ENCODE measurements at places on chromosomes 2 and 18. TPM values are rescaled to one million over a fixed set of nuclear protein-coding genes. Genes with fewer than 3 reads are reported as not detected.

DNA sequence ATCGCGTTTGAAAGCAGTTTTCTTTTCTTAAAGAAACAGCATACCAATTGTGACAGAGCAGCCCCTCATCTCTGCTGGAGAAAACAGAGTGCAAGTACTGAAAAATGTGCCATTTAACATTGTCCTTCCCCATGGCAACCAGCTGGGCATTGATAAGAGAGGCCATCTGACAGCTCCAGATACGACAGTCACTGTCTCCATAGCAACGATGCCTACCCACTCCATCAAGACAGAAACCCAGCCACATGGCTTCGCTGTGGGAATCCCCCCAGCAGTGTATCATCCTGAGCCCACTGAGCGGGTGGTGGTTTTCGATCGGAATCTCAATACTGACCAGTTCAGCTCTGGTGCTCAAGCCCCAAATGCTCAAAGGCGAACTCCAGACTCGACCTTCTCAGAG, 9.5 kb downstream of the GRHL1 start:
- DNase-seq: no peak

DNA sequence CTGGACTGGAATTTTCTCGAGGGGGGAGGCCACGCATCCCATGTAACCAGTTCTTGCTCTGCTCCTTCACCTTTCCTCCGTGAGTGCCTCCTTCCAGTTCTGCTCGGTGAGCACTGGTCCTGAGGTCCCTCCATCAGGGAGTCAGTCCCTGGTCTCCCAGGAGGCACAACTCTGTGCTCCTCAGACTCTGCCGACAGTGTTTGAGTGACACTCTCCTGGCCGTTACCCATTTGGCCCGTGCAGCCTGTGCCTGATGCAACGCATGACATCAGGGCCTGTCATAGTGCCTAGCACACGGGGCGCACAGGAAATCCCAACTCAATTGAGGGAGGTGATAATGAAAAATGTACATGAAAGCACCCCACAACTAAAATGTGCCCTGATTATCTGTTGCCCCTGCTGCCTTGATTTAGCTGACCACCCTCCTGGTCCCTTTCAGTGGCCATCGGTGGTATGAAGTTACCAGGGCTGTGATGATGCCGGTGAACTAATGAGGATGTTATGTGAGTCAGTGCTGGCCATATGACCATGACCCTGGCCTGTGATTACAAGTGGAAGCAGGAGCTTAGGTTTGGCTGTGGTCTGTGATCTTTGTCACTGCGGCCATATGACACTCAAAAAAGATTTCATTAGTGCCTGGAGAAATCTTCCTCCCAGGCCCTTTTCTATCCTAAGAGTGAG, 144.6 kb downstream of the TDRD15 start:
- no peak for DNase-seq

DNA sequence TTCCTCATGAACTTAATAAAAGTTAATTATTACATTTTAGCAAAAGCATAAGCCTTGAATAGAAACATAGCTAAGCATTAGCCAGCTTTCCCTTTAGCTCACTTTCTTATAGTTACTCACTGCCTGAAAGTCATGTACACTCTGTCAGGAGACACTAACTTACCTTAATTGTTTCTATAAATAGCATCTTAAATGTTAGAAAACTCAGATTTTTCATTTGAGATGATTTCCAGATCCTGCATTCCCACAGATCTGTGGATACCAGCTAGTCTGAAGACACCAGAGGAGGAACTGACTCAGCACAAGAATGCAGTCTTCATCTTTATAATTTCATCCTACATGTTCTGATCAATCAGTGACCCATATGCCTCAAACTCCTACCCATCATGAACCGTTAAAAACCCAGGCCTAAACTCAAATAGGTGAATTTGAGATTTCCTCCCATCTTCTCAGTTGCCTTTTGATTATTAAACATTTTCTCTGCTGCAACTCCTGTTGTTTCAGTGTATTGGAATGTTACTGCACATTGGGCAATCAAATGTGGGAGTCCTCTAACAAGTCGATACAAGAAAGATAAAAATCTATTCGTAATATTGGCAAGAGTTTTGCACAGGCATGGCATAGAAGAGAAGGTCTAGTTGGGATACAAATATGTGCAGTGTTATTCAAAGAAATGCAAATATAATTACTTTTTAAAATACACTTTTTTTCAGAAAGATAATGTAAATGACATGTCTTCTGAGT, 857.4 kb upstream of the CDH2 start:
- no peak for DNase-seq

Gene STK36
- total RNA-seq: 26.3 TPM

Gene FBXO48
- total RNA-seq: 0.19 TPM

Gene CDH7
- 0.19 TPM for total RNA-seq

Data from glomerular endothelial cell (primary cell).